ENCODE measurements at places on chromosomes 16 and 17.

DNA sequence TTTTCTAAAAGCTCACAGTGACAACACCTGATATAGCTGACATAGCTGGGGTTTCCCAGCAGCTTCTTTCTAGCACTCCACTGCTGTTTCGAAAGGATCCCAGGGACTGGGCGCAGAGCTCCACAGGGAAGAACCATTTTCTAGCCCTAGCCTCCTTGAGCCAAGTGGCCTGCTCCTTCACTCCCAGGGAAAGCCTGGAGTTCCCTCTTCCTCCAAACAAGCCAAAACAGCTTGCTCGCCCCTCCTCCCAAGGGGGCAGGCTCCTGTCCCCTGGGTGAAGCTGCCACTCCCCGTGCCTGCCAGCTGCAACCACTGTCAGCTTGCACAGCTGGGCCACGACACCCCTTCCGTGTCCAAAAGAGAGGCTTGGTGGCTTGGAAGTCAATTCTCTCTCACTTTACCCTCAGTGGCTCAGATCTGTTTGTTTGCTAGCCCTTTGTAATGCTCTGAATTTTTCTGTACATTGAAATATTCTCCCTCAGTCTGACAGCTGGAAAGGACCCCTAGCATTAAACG is 59.8 kb downstream of the CYTH1 start:
- DNase-seq, result no peak

DNA sequence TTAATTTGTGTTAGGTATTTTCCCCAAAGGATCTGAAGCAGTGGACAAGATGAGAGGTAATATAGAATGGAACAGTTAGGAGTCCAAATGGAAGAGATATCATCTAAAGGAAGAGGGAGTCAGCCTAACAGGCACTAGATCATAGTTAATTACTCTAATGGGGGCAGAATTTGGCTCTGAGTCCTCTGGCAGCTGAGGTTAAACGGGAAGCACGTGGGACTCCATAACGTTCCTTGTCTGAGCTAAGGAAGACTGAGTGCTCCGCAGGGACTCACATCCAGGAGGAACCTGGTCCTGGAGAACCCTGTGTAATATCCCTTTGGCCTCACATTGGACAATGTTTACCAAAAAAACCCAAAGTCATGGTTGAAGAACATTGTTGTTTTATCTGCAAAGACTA is 46.6 kb upstream of the TEX2 start:
- no peak for DNase-seq

- no peak for DNase-seq
Measured at GRCh38 chr17:7207120-7208001, 12.3 kb downstream of the DLG4 start.

DNA sequence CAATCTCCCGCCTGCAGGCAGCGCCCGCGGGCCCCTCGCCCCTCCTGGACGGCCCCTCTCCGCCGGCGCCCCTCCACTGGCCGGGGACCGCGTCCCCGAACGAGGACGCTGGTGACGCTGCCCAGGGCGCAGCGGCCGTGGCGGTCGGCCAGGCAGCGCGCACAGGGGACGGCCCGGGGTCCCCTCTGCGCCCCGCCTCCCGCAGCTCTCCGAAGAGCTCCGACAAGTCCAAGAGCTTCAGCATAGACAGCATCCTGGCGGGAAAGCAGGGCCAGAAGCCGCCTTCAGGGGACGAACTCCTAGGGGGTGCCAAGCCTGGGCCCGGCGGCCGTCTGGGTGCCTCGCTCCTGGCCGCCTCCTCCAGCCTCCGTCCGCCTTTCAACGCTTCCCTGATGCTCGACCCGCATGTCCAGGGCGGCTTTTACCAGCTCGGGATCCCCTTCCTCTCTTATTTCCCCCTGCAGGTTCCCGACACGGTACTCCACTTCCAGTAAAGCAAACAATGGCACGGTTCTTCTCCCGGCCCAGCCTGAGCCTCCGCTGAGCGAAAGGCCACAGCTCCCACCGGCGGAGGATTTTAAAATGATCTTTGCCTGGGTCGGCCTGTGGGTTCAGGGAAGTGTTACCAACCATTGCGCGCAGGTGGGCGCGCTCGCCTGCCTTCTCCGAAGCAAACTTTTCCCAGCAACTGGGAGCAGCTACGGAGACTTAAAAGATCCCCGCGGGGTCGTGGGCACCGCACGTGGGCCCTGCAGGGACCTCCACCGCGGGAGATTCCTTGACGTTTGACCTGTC is 1.1 kb downstream of the FOXL1 start:
- DNase-seq, result no peak

GRCh38 chr17:21100636-21101035 is 26.1 kb upstream of the DHRS7B start:
- DNase-seq, result no peak

DNA sequence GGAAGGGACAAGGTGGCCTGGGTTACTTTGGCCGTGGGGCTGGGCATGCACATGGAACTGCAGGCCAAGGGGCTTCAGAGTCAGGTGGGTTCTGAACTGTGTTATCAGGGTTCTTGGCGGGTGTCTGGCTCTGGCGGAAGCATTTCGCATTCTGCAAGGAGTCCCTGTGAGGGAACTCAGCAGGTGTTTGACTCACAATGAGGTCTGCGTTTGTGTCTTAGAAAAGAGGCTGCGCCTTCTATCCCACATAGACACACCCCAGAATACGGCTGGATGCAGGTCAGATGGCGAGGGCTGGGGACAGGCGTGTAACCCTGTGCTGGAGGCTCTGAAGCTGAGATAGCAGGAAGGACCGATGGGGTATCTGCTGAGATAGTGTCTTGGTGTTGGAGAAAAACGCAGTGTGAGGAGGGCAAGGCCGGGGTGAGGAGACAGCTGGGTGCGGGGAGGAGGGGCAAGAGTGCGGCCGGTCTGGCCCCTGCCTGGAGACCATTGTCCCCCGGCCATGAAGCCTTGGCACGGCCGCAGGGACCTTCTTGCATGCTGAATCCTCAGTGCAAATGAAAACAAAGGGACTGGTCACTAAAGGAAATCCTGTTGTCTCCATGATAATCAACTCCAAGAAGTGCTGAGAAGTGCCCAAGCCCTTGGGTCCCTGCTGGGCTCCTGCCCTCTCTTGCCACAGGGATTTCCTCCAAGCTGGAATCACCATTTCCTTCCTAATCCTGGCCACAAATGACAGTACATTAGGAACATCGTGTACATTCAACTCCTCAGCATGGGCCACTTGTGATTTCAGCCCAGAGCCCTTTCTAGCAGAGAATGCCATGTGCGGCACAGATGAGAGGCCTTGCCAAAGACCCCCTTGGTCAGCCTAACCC is 22.8 kb upstream of the MTSS2 start:
- no peak for DNase-seq

DNA sequence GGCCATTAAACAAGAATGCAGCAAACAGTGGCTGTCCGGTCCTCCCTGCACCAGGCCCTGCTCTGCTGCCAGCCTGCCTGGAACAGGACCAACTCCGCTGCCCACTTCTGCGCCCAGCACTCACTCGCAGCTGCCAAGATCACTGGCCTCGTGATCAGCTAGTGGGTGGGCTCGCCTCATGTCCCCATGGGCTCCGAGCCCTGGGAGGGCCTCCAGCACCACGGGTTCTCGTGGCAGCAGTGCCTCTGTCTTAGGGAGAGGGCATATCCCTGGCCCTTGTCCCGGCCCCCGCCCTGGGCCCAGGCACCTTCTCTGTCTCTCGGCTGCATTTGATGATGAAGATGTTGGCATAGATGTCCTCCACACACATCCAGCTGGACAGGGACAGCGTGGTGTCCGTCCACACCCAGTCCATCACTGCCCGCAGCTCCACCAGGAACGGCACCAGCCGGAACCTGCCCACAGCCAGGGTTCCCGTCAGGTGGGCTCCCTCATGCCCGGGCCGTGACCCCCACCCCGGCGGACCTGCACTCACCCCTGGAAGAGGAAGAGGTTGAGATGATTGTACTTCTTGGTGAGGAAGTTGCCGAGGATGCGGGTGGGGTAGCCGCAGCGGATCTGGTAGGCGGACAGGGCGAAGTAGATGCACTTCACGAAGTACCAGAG is 13.1 kb downstream of the CTU2 start:
- no peak for DNase-seq

DNA sequence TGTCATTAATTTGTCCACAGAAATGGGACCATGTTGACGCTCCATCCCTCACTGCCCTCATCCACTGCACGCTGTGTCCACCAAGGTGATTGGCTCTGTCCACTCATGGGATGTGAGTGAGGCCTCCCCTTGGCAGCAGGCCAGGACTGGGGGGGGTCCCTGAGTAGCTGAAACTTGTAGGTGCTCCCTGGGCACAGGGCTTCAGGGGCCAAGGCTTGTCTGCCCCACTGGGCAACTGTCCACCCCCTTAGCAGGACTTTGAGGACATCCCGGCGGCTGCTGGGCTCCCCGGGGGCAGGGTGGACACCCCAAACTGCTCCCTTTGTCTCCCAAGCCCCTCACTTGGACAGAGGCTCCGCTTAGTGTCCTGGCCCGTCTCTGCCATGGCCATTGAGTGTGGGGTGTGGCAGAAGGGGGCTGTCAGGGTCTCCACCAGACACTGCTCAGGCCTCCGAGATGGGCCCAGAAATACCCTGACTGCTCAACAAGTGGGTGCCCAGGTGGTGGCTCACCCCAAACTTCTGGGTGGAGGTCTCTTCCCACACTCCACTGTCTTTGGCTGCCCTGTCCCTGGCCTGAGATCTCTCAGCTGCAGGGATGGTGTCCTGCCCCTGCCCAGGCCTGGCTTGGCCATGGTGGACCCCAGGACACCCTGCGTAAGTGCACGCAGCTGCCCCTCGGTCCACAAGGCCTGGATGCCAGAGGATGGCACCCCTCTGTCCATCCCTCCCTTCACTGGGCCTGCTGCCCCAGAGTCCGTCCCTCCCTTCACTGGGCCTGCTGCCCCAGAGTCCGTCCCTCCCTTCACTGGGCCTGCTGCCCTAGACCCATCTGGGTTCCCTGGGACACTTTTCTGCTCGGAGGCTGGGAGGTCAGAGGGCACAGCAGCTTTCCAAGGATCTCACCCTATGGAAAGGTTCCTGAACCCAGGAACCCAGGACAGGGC is 2.9 kb upstream of the RAB40C start:
- no peak for DNase-seq

GRCh38 chr16:72022127-72022526 is 13.6 kb downstream of the DHODH start:
- DNase-seq, result no peak

GRCh38 chr17:61318684-61319098 is 81.0 kb upstream of the TBX2 start:
- DNase-seq, result no peak

DNA sequence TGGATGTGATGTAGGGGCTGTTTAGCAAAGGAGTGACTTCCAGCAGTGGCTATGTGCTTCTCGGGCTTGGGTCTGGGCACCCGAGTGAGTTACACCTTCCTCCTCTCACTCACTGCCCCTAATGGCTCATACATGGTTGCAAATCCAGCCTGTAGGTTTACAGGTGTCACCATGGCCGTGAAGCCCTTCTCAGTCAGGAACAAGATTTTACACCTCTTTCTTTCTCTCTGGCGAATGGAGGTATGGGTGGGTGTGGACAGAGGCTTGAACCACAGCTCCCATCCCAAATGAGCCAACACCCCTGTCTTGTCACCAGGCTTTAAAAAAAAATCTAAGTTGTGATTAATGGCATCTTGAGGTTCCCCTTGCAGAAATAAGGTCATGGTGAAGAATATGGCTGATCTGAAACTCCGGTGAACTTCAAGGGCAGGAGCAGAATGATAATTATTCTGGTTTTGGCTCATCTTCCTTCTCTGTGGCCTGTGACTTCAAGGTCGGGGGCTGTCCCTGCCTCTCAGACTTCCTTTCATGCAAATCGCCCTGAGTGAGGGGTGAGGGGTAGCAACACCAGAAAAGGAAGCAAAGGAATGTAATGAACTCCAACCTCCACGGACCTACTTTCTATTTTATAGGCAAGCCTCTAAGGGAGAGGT is 331.2 kb downstream of the MAF start:
- DNase-seq, result peak; percentile 83

DNA sequence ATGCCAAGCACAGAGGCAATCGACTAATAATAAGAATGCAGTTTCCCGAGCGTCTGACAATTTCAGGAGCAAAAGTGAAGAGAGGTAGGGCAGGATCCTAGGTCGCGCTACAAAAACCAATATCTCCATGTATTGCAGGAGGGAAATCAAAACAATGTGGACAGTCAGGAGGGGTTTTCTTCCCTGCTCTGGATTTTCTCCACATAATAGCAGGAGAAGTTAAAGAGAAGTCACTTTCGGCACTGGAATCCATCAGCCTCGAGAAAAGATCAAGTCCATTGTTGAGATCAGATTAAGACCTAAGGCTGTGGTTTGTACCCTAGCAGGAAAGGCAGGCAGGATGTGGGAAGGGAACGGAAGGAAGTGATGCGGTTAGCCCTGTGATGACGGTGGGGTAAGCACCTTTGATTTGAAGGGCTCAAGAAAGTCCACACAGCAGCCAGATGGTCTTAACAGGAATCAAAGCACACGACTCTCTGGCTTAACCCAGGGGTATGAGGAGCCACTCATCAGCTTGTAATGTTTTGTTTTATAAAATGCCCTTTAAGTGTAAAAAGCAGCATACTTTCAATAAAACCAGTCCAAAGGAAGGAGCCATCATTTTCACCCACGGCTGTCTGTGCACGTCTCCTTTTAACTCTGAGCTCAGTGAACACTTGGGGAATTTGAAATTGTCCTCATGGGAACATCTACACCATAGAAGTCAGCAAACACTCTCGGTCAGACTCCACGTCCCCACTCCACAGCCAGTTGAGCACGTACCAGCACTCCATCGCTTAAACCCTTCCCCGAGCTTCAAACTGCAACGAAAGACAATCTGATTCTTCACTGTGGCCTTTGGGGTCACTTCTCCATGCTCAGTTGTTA is 15.8 kb upstream of the AKTIP start:
- DNase-seq, result peak; percentile 76

DNA sequence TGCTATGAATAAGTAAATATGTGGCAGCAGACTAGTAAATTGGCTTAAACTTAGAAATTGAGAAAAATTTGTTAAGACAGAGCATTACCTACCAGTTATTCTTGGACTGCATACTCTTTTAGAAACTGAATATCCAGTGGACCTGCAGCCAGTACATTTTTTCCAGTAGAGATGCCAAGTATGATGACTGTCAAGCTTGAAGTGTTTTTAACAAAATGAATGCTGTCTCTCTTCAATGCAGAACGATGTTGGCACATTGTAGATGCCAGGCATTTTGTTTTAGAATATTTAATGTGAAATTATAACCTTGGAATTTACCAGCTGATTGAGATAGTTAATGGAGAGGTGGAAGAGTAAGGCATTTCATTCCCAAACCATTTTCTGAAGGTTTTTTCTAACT is 52.5 kb downstream of the NFAT5 start:
- DNase-seq, result no peak

DNA sequence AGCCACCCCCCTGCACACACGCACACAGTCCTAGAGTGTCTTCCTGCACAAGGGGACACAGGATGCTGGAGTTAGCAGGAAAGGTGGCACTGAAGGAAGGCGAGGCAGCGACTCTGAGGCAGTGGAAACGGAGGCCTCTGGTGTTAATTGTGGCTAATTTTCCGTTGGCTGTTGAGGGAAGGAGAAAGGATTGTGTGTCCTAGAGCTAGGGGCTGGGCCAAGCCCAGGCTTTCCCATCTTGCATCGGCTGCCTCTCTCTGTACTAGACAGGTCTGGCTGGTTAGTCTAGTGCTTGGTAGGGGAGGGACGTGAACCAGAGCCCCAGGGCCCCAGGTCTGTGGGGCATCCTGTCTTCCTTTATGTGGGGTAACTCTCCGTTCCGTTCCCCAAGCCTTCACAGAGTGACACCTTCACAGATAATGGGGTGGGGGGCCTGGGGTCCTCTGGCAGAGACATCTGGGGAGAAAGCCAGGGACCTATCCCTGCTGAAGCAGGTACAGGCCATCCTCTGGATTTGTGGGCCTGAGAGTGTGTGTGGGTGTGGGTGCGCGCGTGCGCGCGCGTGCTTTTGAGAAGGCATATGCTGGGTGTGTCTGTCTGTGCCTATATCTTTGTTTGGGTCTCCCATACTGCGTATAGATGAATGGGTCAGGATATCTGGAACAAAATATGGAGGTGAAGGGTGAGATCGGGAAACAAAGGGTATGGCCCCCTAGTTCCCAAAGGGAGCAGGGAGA is at the start of gene CHD3:
Gene CHD3 (plus strand): TSS at position 606 of the 737 bp plus-strand sequence. CDS start 212 bp downstream, outside the sequence.
- peak; percentile 80 for DNase-seq
